ENCODE measurements at places on chromosomes 3 and 15.

DNA sequence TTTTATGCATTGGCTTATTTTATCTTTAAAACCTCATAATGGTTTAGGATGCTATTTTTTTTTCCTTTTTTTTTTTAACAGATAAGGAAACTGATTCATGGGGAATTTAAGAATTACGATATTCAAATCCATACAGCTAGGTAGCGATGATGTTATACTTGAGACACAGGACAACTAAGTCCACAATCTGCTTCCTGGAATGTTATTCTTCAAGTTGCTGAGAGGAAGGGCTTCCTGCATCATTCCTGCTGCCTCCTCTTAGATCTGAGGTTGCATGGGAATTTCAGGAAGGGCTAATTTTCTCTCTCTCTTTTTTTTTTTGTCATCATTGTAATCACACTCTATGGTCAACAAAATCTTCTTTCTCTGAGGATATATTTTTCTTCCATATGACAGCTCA is 595.5 kb downstream of the GRM7 start:
- no peak for DNase-seq

DNA sequence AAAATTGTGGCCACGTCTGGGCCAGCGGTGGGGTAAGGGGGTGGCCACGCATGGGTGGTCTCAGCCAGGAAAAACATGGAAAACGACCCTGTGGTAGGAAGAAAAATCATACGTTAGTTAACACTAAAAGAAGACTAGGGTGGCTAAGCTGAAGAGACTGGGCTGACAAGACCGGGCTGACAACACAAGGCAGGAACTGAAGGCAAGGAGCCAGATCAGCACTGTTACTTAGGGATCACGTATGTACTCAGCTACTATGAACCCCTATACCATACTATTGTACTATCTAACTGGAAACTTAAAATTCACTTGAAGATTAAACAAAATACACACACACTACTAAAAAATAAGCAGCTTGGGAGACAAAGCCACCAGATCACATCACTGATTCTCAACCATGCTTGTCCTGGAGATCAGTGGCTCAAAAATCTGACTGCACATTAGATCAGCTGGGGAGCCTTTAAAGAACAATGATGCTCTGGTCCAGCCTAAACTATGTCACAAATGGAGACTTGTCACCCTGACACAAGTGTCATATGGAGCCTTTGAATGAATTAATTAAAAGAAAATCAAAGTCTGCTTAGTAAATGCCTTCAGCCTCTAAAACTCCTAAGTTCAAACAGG is 442.2 kb downstream of the SHQ1 start:
- DNase-seq = no peak

- DNase-seq = no peak
Measured at GRCh38 chr15:49040151-49040550, 6.1 kb downstream of the SECISBP2L start.

DNA sequence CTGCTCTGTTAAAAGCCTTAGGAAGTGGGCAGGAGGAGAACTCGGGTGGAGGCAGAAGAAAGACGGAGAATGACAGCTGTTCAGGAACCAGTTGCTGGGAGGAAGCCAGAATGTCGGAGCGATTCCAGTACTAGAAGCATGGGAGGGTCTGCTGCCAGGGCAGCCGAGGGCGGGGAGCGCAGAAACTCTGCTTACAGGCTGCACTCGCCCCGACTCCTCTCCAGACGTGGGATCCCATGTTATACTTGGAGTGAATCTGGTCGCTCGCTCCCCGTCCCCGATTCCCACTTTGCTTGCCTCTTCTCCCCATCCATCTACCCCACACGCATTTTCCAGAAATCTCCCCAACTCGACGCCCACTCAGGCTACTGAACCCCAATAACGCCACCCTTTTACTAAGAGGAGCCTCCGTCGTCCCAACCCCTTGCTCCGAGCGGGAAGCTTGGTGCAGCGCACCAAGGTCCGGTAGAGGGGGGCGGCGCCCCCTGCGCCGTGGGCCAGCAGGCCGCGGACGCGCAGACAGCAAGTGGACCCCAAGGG is 665 bp downstream of the GATM start:
- DNase-seq = no peak

GRCh38 chr15:33296050-33296449 is 14.7 kb upstream of the RYR3 start:
- DNase-seq = no peak

DNA sequence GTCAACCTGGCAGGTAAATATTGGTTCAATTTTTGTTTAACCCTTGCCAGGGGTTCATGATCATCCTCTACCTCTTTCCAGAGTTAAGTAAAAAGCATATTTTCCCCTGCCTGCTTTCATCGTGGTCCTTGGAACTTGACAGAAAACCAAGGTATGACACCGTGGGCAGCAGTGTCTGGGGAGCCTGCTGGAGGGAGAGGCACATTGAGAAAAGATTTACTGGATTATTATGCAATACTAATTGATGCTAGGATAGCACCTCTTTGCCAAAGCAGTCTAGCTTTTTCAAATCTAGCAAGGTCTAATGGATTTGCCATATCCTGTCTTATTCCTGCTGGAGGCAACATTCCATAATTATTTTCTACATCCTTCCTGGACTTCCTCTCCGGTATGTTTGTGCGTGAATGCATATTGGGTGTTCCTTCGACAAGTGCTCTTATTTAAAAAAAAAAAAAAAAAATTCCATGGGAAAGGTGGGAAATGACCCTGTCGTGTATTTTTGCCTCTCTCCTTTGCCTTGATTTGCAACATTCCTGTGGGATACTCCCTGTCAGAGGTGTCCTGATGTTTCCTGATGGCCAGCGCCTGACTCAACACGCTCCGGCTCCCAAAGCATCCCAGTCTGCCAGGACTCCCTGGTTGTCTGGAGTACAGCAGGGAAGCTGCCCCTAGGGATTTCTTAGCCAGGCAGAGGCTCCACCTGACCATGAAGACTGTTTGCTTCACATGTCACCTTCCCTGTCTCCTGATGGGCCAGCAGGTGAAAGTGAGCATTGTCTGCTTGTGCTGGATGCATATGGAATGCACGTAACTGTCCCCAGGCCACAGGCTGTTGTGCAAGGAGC is 6.3 kb downstream of the BHLHE40 start:
- DNase-seq = no peak

DNA sequence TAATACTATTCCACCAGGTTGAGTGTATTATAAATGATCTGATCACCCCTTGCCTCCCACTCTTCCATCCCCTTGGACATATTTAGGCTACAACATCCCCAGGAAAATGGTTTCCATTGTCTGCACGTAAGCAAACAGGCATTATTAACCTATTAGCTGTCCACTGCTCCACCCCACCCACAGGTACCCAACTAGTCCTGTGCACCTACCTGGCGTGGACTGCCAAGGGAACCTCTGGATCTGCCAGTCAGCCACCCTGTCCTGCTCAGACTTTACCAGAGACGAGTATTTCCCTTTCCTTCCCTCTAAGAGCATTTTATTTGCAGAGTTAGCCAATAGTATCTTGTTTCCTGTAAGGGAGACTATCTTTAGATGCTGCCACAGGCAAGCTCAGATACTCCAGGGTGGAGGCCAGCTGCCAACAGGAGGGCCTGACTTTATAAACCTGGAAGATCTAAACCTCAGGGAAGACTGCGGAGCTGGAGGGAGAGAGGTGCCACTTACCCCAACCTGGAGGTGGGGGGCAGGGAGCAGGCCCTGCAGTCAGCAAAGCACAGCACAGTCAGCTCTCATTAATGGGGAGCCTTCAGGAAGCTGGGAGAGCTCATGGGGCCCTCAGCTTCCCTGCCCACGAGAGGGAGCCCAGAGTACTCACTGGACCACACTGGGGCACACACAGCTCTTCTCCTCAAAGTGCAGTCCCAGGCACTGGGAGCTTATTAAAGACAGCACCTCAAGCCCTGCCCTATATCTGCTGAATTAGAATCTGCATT is at the start of gene CX3CR1:
TSS of gene CX3CR1 (minus strand) at position 292 of the 773 bp plus-strand sequence. CDS start 13,527 bp downstream, outside the sequence.
- peak; percentile 24 for DNase-seq

DNA sequence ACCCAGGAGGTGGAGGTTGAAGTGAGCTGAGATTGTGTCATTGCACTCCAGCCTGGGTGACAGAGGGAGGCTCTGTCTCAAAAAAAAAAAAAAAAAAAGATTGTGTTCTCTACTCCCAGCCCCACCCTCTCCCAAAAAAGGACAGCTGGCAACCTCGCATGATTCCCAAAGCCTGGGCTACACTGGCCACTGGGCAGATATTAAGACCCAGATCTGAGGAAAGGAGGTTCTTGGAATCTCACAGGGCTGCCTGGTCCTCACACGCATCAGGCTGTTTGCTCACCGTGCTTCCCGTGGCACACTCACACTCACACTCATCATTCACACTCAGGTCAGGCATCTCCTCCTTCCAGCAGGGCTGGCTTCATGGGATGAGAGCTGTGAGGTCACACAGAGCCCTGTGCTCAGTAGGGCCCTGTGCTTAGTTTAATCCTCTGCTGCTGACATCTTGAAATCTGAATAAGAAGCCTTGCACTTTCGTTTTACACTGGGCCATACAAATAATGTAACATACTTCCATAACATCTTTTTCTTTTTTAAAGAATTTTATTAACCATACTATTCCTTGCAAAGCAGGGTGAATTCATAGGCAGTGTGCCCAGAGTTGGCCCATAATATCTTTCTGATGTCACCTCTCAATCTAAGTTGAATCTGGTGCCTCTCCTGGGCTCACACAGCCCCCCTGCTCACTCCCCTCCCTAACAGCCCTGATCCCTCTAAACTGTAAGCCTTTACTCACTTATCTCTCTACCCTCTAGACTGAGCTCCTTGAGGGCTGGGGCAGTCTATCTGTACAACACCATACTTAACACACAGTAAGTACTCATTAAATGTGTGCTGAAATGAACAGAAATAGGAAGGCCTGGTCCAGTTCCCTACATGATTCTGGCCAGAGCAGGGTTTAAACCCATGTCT is 50.2 kb upstream of the C15orf39 start:
- no peak for DNase-seq

GRCh38 chr3:127835993-127836882 is 13.9 kb upstream of the MGLL start:
- DNase-seq = no peak

DNA sequence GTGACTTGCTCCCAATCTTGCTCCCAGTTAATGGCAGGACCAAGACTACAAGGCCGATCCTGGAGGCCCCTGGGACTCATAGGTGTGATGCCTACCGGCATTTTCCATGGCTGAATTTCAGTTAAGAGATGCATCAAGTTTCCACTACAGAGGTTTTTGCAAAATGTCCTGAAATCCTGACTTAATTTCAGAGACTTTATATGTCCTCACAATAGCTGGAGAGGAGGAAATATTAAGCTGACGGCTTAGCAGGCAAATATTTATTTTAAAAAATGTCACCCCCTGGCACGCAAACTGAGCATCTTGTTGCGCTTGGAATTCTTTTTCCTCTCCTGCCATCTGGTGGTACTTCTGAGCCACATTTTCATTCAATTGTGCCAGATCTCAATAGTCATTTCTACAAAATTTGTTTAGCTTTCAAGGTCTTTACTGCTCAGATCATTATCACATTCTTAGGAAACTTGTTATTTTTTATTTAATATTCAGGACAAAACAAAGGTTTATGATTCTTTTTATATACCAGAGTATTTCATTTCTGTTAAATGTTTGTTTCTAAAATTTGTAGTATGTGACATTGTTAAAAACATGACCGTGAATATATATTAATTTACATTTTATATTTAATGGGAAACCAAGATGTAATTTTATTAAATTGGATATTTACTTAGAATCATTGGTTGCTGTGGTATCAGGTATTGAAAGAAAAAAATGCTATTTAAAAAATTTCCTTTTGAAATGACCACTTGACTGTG is 189.2 kb upstream of the THRB start:
- DNase-seq = no peak

DNA sequence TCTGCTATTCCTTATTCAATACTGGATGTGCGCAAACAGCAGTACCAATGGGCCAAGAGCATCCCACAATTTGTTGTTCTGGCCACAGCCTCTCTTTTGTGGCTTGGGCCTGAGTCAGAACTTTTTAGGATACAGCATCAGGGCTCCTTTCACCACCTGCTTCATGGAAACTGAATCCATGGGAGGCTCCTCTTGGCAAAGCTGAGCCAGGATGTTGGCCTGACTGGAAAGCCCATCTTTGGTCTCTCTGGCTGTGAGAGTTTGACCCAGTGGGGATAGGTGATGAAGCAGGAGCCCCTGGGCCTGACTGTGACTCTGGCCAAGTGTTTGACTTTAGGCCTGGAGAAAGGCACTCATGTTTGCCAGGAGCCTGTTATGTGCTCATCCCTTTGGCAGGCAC is 27.6 kb downstream of the IL16 start:
- no peak for DNase-seq

- DNase-seq = no peak
Measured at GRCh38 chr3:66816090-66816761, 181.9 kb upstream of the KBTBD8 start.

DNA sequence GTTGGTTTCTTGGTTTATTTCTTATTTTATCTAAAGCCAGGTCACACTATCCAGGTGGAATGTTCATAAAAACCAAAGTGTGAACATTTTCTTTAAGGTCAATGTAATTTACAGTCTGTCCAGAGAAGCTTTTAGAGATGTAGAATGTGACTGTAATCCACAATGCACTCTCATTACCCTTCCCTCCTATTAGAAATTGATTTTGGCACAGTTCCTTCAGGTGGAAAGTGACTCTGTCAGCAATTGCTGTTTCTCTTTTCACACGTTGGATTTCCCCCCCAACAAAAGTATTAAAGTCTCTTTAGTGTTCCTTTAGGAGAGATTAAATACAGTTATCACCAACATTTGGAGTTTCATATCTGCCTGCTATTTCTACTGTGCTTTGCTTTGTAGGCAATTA is 31.6 kb upstream of the COPB2 start:
- no peak for DNase-seq

DNA sequence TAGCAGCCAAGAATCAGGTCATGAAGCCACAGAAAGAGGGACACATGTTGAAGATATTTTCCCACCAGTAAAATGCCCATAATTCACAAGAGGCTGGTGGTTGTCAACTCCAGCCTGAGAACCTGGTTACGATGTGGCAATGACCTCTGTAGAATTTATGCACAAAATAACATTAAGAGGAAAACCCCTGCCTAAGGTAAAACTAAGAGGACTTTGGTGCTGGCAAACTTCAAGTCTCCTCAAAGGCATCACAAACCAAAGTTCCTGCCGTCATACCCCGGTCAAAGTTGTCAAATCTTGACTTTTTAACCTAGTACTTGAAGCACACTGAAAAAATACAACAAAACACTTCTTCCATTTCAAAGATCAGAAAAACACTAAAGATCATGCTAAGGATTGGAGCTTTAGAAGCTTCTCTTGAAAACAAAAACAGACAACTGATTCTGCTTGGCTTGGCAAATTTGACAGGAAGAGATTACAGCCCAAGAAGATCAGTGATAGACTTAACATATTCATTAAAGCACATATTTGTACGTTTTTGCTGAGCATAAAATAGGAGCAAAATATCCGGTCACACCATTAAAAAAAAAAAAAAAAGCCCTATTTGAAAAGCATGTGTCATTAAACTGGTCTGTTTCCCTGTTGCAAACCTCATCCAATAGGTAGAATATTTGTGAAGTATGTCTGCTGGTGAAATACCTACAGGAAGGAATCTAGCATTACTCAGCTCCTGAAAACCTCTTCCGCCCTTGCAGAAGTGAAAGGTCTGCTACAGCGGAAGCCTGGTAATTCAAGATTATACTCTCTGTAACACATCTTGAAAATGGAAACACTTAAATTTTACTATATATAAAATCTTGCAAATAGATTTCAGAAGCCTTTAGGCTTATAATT is 22.8 kb downstream of the EIF4E3 start:
- DNase-seq = no peak

GRCh38 chr3:79380581-79380980 is 387.2 kb downstream of the ROBO1 start:
- DNase-seq = no peak
